ENCODE measurements at places on chromosomes 16 and 17. TPM values are rescaled to one million over a fixed set of nuclear protein-coding genes. Genes with fewer than 3 reads are reported as not detected.

DNA sequence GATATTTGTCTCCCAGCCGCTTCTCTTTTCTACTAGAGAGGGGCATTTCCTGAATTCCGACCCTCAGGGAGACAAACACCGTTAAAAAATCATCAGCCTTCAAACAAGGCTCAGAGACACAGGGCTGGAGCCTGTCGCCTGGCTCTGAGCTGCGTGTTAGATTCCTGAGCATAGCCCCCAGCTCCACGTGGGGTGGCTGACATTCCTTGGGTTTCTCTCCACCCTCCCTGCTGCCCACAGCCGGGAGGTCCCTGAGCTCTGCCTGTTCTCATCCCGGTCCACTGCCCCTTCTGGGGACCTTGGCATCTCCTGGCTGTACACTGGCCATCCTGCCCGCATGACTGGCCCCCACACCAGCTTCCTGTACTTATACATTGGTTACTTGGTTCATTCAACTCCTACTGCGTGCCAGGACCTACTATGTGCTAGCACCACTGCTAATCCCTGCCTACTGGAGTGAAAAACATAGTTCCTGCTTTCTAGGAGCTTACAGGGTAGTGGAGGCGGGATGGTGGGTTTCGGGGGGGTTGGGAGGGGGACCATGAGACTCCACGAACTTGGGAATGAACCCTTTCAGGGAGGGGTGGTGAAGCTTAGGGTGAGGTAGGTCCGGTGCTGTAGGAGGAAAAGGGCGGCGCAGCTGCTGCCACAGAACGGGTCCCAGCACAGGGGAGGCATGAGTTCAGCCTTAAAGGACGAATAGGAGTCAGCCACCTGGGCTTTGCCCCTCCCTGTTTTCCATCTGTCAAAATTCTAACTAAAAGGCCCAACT lies 52.1 kb upstream of the TMEM132E start:
- no peaks in the 10 kb centered on the region for H3K4me1 ChIP-seq
- no peak overlapping the region for H3K27ac ChIP-seq
- DNase-seq = no peak
- H3K36me3 ChIP-seq = no peaks in the 10 kb centered on the region
- H3K27me3 ChIP-seq = peaks cover 72% of the 10 kb centered on the region

- no peaks in the 10 kb centered on the region for H3K36me3 ChIP-seq
- no peaks in the 10 kb centered on the region for H3K27me3 ChIP-seq
- H3K4me1 ChIP-seq = peaks cover 12% of the 10 kb centered on the region
- no peak overlapping the region for H3K27ac ChIP-seq
- DNase-seq = no peak
Measured at GRCh38 chr17:17360087-17360730, 57.0 kb downstream of the NT5M start.

DNA sequence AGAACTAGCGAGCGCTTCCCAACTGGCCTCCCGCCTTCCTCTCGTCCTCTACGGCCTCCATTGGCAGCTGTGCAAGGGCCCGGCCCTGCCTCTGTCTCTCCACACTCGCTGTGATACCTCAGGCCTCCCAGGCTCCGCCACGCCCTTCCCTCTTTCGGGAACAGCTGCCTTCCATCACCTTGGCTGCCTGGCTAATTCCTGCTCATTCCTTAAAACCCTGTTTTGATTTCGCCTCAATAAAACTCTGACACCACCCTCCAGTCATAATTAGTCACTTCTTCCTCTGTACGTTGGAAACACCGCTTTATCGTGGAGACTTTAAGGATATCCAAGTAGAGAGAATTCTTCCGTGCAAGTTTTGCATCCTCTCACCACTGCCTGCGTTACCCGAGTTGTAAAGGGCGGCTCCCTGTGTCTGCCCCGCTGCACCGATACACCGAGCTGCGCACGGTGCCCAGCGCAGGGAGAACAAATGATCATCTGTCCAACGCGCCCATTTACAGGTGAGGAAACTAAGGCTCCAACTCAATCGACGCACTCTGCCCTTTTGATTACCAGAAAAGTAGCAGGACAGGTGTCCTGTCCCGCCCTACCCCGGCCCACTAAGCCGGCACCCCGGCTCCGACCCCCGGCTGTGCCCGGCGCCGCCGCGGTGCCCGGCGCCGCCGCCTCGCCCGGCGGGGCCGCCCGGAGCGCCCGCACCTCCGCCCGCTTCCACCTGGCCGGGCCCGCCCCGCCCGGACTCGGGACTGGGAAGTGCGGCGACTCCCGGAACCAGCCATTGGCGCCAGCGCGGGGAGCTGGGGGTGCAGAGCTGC lies 139.7 kb downstream of the SEC14L1 start:
- H3K27me3 ChIP-seq = no peaks in the 10 kb centered on the region
- peaks cover 34% of the 10 kb centered on the region for H3K4me1 ChIP-seq
- H3K36me3 ChIP-seq = no peaks in the 10 kb centered on the region
- peak overlapping the region; percentile 54 for H3K4me3 ChIP-seq
- no peak for DNase-seq

GRCh38 chr17:34420254-34420766 lies 57.3 kb upstream of the CCL1 start:
- no peaks in the 10 kb centered on the region for H3K36me3 ChIP-seq
- H3K4me1 ChIP-seq = no peaks in the 10 kb centered on the region
- H3K27ac ChIP-seq = no peak overlapping the region
- no peak for DNase-seq
- no peak overlapping the region for H3K4me3 ChIP-seq

DNA sequence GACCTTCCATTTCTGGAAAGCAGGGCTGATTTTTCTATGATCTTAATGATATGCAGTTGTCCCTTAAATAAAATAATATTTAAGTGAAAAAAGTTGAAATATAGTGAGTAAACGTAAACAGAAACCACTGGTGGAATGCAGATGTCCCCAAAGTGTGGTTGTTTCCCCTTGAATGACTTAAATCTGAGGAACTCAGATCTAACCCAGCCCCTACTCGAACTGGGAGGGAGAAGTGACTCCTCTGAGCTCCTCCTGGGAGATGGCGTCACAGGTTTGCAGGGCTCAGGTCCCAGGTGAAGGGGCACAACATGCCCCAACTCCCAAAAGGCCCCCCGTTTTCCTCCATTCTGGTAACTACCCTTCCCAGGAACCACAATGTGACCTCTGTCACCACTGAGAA lies 142.8 kb downstream of the IRF8 start:
- H3K4me3 ChIP-seq = no peak overlapping the region
- no peak for DNase-seq
- no peaks in the 10 kb centered on the region for H3K36me3 ChIP-seq
- H3K27me3 ChIP-seq = no peaks in the 10 kb centered on the region

GRCh38 chr16:7025616-7026190 lies 306.9 kb upstream of the RBFOX1 start:
- H3K27me3 ChIP-seq = no peaks in the 10 kb centered on the region
- H3K27ac ChIP-seq = no peak overlapping the region
- no peak overlapping the region for H3K4me3 ChIP-seq
- no peaks in the 10 kb centered on the region for H3K4me1 ChIP-seq
- H3K36me3 ChIP-seq = no peaks in the 10 kb centered on the region

- DNase-seq = no peak
- H3K4me3 ChIP-seq = no peak overlapping the region
- H3K4me1 ChIP-seq = peaks cover 35% of the 10 kb centered on the region
Measured at GRCh38 chr16:66740010-66740409, 11.4 kb downstream of the DYNC1LI2 start.

Gene CRYM
- total RNA-seq = not detected

Gene OR1A1
- not detected for total RNA-seq

Gene EME1
- not detected for total RNA-seq

Gene STX1B
- total RNA-seq = 0.92 TPM

Gene FKBP10
- 34.9 TPM for total RNA-seq

All from esophagus muscularis mucosa (tissue), 4 donors.